ENCODE measurements at places on chromosomes 11 and 22. TPM values are rescaled to one million over a fixed set of nuclear protein-coding genes. Genes with fewer than 3 reads are reported as not detected.

Gene HEPN1
- total RNA-seq = not detected

Gene IGF2
- 0.16 TPM for total RNA-seq

Gene OR4A5
- total RNA-seq = not detected

Gene KIRREL3
- total RNA-seq = not detected

Gene MYOD1
- not detected for total RNA-seq

Gene CALCA
- total RNA-seq = not detected

Gene HRAS
- total RNA-seq = 68.5 TPM

Gene CSF2RB
- 0.60 TPM for total RNA-seq

Gene LDHAL6A
- not detected for total RNA-seq

Gene SERPING1
- 1.00 TPM for total RNA-seq

Gene IRAG1
- total RNA-seq = 0.22 TPM

Gene ASCL2
- total RNA-seq = 1.2 TPM

Gene EIF4ENIF1
- total RNA-seq = 17.5 TPM

Gene TIMM10
- total RNA-seq = 159 TPM

All from K562 (cell line).